ENCODE measurements at places on chromosomes 12 and 14.

DNA sequence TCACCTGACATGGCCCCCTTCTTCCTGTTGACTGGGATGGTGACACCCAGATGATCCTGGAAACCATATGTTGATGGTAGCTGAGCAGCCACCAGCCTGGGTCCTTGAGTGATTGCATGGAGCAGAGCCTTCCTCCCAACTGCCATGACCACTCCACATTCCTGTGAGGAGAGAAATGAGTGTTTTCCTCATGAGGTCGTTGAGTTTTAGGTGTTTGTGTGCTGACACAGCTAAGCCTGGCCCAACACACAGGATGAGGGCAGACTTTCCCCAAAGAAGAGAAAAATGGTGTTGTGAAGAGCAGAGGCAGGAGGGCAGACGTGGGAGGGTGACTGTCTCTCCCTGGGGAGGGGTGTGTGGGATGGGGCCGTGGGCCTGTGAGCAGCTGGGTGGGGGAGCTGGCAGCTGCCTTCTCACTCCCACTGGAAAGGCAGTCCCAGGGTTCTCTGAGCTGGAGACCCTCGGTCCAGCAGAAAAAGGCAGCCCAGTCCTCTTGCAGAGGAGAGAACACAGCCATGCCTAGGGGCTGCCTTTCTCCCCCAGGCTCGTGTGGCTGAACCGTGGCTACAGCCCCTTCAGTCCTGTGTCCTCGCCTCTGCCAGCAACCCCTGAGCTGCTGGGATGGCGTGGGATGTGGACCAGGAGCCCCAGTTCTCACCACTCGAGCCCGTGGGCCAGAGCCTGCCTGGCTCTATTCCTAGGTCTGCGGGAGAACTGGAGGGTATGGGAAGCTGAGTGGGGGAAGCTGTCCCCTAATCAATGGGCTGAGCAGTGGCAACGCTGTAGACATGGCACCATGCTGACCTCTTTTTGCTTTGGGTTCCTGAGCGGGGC is 257.0 kb downstream of the ADGRD1 start:
- no peak for DNase-seq

- DNase-seq = peak; percentile 10
Observed at GRCh38 chr12:1093166-1093751, 102.2 kb downstream of the ERC1 start.

DNA sequence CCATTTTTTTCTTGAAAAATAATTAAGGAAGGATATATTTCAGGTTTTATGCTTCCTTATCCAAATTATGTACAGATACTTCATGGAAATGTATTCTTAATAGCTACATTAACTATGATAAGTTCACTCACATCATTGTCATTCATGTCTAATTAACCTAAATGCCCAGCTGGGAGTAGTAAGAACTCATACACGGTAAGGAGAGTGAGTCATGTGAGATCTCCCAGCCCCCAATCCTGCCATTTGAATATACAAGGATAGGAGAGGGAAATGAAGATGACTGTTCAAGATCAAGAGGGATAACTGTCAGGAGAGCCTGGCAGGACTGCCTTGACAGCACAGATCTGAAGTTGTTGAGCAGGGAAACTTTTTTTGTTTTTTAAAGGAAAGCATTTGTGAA is 343.4 kb upstream of the USP15 start:
- no peak for DNase-seq

- DNase-seq = no peak
Observed at GRCh38 chr12:98373025-98373554, 142.3 kb upstream of the TMPO start.

DNA sequence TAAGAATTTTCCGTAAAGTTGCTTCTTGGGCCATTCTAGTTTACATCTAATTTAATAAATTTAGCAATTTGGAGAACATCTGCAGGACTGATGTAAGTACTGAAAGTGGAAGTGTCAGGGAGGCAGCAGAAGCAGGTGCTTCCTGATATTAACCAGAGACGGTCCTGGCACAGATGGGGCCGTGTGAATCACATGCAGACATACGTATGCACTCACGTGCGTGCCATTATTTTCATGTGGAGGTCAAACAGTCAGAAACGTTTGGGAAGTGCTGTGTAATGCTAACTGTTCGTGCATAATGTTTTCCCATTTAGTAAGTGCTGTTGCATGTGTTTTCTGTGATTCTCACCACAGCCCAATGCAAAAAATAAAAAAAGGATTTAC is 87.8 kb upstream of the DYNC1H1 start:
- no peak for DNase-seq

DNA sequence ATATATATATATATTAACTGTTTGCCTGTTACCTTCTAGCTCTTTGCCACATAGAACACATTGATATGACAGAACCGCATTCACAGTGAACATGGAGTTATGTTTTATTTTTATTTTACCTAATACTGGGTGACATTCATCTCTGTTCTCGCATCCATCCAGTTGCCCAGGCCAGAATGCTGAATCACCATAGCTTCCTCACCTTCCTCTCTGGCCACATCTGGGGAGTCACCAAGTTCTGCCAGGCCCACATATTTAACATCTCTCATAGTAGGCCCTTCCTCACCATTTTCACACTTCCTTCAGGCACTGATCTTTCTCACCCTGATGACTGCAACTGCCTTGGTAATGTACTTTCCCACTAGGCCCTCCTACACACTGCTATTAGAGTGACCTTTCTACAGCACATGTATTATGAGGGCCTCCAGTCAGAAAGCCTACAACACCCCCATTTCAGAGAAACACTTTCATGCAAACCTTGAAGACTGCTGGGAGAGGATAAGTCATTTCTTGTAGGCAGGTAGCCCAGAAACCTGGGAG is 106.8 kb downstream of the LGR5 start:
- no peak for DNase-seq

- no peak for DNase-seq
Observed at GRCh38 chr14:77645520-77646230, 29.2 kb upstream of the SPTLC2 start.

DNA sequence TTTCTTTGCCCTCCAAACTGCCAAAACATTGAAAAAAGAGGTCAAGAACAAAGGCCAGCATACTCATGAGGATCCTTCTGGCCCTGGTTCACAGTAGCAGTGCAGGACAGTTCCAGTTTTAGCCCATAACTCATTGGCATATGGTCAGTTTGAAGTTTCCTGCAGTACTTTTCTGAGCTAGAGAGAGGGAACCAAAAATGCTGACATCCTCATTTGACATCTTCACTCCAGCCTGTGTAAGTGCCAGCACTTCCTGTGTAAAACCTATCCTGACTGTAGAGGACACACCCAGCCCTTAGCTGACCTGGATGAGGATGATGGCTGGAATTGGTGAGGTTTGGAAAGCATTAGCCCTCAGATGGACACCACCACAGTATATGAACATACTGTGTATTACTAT is 84.1 kb downstream of the FGD4 start:
- DNase-seq = no peak

DNA sequence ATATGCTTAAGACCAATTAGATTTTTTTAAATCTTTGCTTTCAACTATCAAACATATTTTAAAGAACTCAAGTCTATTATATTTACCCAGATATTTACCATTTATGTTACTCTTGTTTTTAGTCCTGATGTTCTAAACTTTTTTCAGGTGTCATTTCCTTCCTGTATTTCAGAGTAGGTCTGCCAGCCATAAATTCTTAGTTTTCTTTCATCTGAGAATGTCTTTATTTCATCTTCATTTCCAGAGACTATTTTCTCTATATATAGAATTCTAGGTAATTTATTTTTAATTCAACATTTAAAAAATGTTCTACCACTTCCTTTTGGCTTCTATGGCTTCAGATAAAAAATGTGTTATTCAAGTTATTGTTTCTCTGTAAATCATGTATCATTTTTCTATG is 218.2 kb upstream of the AMIGO2 start:
- no peak for DNase-seq

Data from brain pericyte (primary cell).